ENCODE measurements at places on chromosomes 13 and 19.

- no peak for DNase-seq
Measured at GRCh38 chr13:66154354-66154753, 1075.8 kb downstream of the PCDH9 start.

GRCh38 chr13:113890774-113891480 is 27.1 kb upstream of the GAS6 start:
- DNase-seq: no peak

DNA sequence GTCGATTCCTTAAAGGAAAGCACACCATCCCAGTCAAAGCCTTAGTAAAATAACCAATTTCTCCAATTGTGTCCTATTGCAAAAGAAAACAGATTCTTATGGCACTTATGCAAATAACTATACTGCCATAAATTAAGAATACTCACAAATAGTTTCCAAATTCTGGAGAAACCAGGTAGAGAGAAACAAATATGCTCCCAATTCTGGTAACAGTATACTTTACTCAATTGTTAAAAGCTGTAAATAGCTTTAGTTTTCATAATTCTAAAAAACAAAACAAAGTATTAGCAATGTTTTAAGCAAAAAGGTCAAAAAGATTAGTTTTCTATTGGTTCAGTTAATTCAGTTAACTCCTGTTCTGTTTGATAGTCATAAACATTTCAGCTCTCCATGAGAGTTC is 18.2 kb upstream of the UBAC2 start:
- no peak for DNase-seq

DNA sequence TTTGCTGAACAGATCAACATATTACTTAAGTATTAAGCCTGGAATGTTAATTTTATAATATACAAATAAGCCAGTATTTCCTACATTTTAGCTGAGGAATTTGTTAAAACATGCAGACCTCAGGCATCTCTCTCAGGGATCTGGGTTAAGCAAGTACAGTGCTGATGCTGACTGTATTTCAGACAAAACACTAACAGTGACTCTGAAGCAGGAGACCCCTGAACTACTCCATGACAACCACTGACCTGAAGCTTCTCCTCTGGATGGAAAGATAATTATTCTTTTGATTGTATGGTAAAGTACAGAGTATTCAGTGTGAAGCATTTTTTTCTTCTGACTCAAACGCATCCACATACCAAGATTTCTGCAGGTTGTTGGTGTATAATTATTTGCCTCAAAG is 680.8 kb downstream of the LIG4 start:
- DNase-seq: no peak

GRCh38 chr19:3224346-3225168 is at the start of gene CELF5:
Gene CELF5, plus strand, starts transcription at chr19:3224661. Its CDS starts 79 bp downstream, at chr19:3224740.
- DNase-seq: peak; percentile 37

DNA sequence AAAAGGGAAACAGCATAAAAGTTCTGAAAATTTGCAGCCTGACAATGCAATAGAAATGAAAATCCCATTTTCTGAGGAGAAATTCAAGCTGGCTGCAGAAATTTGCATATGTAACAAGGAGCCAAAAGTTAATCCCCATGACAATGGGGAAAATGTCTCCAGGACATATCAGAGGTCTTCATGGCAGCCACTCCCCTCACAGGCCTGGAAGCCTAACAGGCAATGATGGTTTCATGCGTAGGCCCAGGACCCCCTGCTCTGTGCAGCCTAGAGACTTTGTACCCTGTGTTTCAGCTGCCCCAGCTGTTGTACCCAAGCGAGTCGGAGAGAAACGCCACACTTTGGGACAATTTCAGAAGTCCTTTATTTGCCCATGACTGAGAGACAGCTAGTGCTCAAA is 701.3 kb upstream of the KLHL1 start:
- no peak for DNase-seq

DNA sequence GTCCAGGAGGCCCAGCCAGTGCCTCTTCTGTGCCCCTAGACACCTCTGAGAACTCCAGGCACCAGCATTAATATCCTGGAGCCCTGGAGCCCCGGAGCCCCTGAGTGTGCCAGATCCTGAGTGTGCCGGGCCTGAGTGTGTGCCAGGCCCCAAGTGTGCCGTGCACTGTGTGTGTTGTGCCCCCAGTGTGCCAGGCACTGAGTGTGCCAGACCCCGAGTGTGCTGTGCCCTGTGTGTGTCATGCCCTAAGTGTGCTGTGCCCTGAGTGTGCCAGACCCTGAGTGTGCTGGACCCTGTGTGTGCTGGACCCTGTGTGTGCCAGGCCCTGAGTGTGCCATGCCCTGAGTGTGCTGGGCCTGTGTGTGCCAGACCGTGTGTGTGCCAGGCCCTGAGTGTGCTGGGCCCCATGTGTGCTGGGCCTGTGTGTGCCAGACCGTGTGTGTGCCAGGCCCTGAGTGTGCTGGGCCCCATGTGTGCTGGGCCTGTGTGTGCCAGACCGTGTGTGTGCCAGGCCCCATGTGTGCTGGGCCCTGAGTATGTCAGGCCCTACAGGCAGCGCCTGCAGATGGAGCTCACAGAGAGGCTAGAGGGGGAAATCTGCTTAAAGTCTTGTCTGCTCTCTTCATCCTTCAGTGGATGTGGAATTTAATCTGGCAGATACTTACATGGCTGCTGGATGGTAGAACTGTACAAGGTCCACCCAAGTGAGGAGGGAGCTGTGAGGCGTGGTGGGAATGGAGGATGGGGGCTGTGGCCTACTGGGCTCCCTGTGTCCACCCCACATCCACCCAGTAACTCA is 53.9 kb downstream of the C13orf46 start:
- DNase-seq: no peak

All from T-helper 22 cell (primary cell).